ENCODE measurements at places on chromosomes 2 and 18.
A peak's percentile ranks its signal among the peaks of the same experiment; 100 is the strongest.

DNA sequence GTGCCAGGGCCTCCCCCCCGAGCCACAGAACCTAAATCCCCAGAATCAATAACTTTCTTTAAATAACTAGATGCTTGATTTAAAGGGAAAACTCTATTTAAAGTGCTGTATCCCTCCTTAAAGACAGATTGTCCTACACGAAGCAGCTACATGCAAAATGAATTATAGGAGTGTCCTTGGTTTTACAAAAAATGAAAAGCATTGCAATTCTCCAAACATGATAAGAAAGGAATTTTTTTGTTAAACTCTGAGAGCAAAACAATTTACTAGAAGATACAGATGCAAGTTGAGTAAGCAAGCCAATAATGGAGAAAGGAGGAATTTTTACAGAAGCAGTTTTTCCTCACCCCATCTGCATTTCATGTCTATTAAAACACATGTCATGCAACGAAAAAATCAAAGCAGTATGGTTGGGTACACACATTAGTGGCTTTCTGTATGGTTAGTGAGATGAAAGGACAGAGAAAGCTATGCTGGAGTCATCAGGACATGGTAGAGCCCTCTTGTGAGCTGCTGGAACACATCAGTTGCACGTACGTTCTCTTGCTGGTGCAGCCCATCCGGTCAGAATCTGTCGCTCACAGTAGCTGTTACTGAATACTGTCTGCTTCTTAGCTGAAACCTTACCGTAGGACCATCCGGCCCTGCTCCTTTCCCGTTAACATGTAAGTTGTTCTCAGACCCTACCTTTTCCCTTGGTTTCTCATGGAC, 25.9 kb upstream of the STEAP3 start:
- H3K4me3 ChIP-seq = no peak overlapping the region
- H3K4me1 ChIP-seq = no peaks in the 10 kb centered on the region
- no peaks in the 10 kb centered on the region for H3K36me3 ChIP-seq
- DNase-seq = no peak

DNA sequence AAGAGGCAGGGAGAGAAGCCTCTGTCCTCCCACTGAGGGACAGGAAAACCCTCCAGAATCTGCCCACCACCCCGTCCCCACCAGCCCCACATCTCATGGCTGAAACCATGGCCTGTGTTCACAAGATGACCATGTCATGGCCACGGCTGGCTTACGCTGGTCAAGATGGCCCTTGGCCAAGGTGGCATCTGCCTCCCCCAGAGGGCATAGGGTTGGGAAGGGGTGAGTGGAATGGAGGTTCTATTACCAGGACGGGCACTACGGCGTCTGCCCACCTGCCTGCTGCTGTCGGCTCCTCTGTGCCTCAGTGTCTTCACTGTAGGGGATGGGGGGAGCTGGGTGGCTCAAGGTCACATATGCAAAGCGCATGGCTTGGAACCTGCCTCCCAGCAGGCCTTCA, 19.8 kb downstream of the ODC1 start:
- peaks cover 20% of the 10 kb centered on the region for H3K36me3 ChIP-seq
- H3K27ac ChIP-seq = no peak overlapping the region
- DNase-seq = peak; percentile 49
- no peak overlapping the region for H3K4me3 ChIP-seq

GRCh38 chr18:35051641-35052377, 10.6 kb downstream of the MAPRE2 start:
- peaks cover 62% of the 10 kb centered on the region for H3K4me1 ChIP-seq
- H3K27me3 ChIP-seq = no peaks in the 10 kb centered on the region
- no peaks in the 10 kb centered on the region for H3K36me3 ChIP-seq
- H3K27ac ChIP-seq = peak overlapping the region; percentile 61
- H3K4me3 ChIP-seq = no peak overlapping the region

DNA sequence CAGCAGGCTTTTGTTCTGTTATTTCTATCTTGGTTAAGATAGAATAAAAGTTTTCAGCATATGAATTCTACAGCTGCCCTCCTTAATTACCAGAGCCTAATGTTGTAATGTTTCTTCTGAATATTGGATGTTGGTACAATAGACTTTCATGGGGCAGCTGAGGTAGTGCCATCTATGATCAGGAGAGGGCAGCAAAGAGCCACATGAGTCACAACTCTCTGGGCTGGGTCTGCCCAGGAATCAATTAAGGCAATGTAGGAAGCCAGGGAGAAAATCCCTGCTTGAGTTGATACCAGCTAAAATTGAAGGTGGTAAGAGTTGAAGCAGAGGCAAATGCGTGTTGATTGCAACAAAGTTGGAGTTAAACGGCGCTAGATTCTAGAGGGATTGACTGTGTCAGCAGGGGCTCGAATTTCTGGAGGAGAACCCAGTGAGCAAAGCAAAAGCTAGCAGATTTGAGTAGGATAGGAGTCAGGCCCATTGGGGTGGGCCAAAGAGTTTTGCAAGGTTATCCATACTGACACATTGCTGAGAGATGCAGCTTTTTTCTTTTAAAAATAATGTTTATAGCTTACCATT, 10.6 kb upstream of the MC5R start:
- no peaks in the 10 kb centered on the region for H3K36me3 ChIP-seq
- no peaks in the 10 kb centered on the region for H3K27me3 ChIP-seq
- peak; percentile 39 for DNase-seq
- no peak overlapping the region for H3K27ac ChIP-seq

DNA sequence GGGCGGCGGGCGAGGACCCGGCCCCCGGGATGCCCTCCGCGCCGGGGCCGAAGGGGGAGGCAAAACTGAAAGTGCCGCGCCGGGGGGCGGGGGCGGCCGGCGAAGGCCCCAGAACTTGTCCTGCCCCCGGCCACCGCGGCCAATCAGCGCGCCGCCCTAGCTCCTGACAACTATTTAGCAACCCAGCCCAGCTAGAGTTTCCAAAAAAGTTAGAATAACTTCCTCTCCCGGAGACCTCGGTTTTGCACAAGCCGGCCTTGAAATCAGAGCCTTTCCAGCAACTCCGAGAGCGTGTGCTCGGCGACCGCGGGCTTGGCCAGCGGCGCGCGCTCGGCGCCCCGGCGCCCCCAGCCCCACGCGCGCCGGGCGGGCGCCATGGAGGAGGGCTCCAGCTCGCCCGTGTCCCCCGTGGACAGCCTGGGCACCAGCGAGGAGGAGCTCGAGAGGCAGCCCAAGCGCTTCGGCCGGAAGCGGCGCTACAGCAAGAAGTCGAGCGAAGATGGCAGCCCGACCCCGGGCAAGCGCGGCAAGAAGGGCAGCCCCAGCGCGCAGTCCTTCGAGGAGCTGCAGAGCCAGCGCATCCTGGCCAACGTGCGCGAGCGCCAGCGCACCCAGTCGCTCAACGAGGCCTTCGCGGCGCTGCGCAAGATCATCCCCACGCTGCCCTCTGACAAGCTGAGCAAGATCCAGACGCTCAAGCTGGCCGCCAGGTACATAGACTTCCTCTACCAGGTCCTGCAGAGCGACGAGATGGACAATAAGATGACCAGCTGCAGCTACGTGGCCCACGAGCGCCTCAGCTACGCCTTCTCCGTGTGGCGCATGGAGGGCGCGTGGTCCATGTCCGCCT, at the start of gene TWIST2:
Gene TWIST2 (plus strand): TSS at position 245 of the 850 bp plus-strand sequence. CDS start 131 bp downstream, at position 376.
- H3K36me3 ChIP-seq = no peaks in the 10 kb centered on the region
- peak within 1 kb of the TSS; percentile 63 for H3K27ac ChIP-seq
- peak within 1 kb of the TSS; percentile 56 for H3K4me3 ChIP-seq
- peaks cover 84% of the 10 kb centered on the region for H3K27me3 ChIP-seq
- peak; percentile 83 for DNase-seq

- no peaks in the 10 kb centered on the region for H3K27me3 ChIP-seq
- H3K36me3 ChIP-seq = no peaks in the 10 kb centered on the region
- peaks cover 57% of the 10 kb centered on the region for H3K4me1 ChIP-seq
- H3K4me3 ChIP-seq = no peak overlapping the region
- peak overlapping the region; percentile 64 for H3K27ac ChIP-seq
- DNase-seq = no peak
These were observed 42.8 kb upstream of the SMAD7 start for GRCh38 chr18:48993586-48993985.

GRCh38 chr2:70029814-70030409, 57.4 kb upstream of the PCBP1 start:
- DNase-seq = peak; percentile 72
- no peaks in the 10 kb centered on the region for H3K27me3 ChIP-seq
- no peaks in the 10 kb centered on the region for H3K36me3 ChIP-seq
- peaks cover 21% of the 10 kb centered on the region for H3K4me1 ChIP-seq
- no peak overlapping the region for H3K4me3 ChIP-seq

GRCh38 chr18:40341701-40342100, 1613.3 kb upstream of the PIK3C3 start:
- no peaks in the 10 kb centered on the region for H3K4me1 ChIP-seq
- no peak for DNase-seq
- H3K4me3 ChIP-seq = no peak overlapping the region
- H3K36me3 ChIP-seq = no peaks in the 10 kb centered on the region
- H3K27me3 ChIP-seq = no peaks in the 10 kb centered on the region

- DNase-seq = no peak
- no peaks in the 10 kb centered on the region for H3K4me1 ChIP-seq
These were observed 78.4 kb upstream of the ARL5A start for GRCh38 chr2:151906633-151906998.

- H3K36me3 ChIP-seq = no peaks in the 10 kb centered on the region
- no peaks in the 10 kb centered on the region for H3K27me3 ChIP-seq
- no peak overlapping the region for H3K4me3 ChIP-seq
- no peak for DNase-seq
- H3K4me1 ChIP-seq = no peaks in the 10 kb centered on the region
- no peak overlapping the region for H3K27ac ChIP-seq
These were observed 276.3 kb downstream of the AFF3 start for GRCh38 chr2:99865818-99866676.

GRCh38 chr18:51711298-51711889, 513.9 kb upstream of the MEX3C start:
- H3K36me3 ChIP-seq = no peaks in the 10 kb centered on the region
- no peak for DNase-seq
- no peaks in the 10 kb centered on the region for H3K4me1 ChIP-seq

- no peak for DNase-seq
- H3K4me3 ChIP-seq = no peak overlapping the region
- H3K27ac ChIP-seq = no peak overlapping the region
- no peaks in the 10 kb centered on the region for H3K36me3 ChIP-seq
- no peaks in the 10 kb centered on the region for H3K4me1 ChIP-seq
- no peaks in the 10 kb centered on the region for H3K27me3 ChIP-seq
These were observed 56.0 kb upstream of the ACAA2 start for GRCh38 chr18:49869354-49869753.

DNA sequence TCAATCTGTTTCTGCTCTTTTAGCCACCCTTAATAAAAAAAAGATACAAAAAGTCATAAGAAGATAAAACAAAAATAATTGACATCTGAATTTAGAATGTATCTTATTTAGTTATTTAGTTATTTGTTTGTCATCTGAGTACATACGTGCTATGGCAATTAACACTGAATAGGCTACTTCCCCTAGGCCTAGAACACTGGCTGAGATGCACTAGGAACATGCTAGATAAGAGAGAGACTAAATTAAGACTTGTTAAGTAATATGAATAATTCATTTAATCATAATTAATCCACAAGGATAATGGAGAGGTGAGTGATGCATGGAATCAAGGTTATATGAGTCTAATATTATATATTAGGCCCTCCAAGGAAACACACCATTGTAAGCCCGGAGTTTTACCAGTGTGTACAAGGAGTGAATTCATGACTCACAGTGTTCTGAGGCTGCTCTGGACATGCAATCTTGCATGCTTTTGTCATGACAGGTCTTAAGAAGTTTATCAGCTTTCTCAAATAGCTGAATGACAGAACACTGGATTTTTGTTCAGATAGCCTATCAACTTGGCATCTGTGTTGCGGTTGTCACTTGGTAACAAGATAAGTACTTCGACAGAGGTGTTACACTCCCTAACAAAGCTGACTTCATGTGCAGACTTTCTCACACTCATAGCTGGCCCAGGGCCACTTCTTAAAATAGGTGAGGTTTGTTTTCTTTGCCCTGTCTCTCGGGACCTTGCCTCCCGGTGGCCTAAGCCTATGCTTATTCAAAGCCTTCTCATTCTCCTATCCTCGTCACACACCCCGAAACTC, 5.0 kb upstream of the SERPINB2 start:
- no peak for DNase-seq
- H3K27ac ChIP-seq = no peak overlapping the region
- no peaks in the 10 kb centered on the region for H3K27me3 ChIP-seq
- no peaks in the 10 kb centered on the region for H3K36me3 ChIP-seq
- no peak overlapping the region for H3K4me3 ChIP-seq
- H3K4me1 ChIP-seq = peaks cover 7% of the 10 kb centered on the region

DNA sequence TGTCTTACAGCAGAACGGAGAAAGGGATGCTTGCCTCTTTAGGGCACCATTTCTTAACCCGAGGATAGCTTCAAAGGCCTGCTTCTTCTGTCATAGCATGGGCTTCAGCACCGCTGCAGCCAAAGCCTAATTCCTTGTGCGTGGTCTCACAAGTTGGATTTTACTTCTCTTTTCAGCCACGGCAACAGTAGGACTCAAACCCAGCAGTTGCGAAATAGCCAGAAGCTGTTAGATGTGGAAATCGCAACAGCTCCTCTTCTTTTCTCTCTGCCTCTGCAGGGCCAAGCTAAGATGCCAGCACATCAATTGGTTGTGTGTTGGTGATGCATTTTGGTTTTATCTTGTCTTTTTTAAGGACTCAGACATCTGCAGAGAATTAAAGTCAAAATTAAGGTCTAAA, 3.1 kb downstream of the NRXN1 start:
- no peaks in the 10 kb centered on the region for H3K4me1 ChIP-seq
- no peak for DNase-seq
- H3K27me3 ChIP-seq = peaks cover 36% of the 10 kb centered on the region
- H3K27ac ChIP-seq = no peak overlapping the region
- H3K4me3 ChIP-seq = no peak overlapping the region

DNA sequence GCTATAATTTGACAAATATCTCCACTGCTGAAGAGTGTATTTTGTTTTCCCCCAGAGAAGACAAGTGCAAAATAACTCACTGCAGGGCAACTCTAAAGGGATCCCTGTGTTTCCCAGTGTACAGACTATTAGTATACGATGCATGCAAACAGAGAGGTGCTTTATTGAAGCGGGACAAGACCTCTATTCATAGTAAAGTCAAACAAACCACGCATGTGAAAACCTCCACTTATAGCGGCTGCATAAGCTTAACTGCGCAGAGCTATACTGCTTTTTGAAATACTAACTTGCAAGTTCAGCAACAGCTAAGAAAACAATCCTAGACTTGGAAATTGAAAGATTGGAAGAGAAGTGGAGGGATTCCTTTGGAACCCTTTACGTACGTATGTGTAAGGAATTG, 15.6 kb downstream of the RNF144A start:
- no peak for DNase-seq
- H3K4me1 ChIP-seq = peaks cover 16% of the 10 kb centered on the region
- H3K4me3 ChIP-seq = no peak overlapping the region
- H3K27me3 ChIP-seq = no peaks in the 10 kb centered on the region
- no peak overlapping the region for H3K27ac ChIP-seq
- H3K36me3 ChIP-seq = no peaks in the 10 kb centered on the region

Measured in heart left ventricle (tissue), 16 donors.